Hair follicle dermal papilla cell (primary cell): ENCODE measurements at places on chromosomes 7 and 10. TPM values are rescaled to one million over a fixed set of nuclear protein-coding genes. Genes with fewer than 3 reads are reported as not detected.

UNCX gene
- 0.12 TPM in 1 of 2 replicates, not detected in the other for total RNA-seq

GPC2 gene
- total RNA-seq, result 0.73 and 1.6 TPM in 2 replicates

NUTM2E gene
- total RNA-seq, result not detected in 2 replicates

GDI2 gene
- 385 and 422 TPM in 2 replicates for total RNA-seq

JAKMIP3 gene
- 0.24 and 0.32 TPM in 2 replicates for total RNA-seq

UFSP1 gene
- total RNA-seq, result 7.9 and 9.2 TPM in 2 replicates

HTRA1 gene
- total RNA-seq, result 389 and 428 TPM in 2 replicates

SEC31B gene
- total RNA-seq, result 5.1 and 7.1 TPM in 2 replicates

INSIG1 gene
- 375 and 410 TPM in 2 replicates for total RNA-seq

RBM20 gene
- total RNA-seq, result 0.12 and 0.16 TPM in 2 replicates

LRRC4 gene
- 0.12 and 0.32 TPM in 2 replicates for total RNA-seq
